Activated T-cell treated with anti-CD3 and anti-CD28 coated beads, Interleukin-2, amount 50 U/mL, for 48 hours (primary cell): ENCODE measurements at places on chromosomes 2 and 18.

- no peak for DNase-seq
Observed at GRCh38 chr18:70154591-70155194, 50.8 kb downstream of the RTTN start.

- no peak for DNase-seq
Observed at GRCh38 chr2:59034837-59035236, 793.7 kb upstream of the FANCL start.

DNA sequence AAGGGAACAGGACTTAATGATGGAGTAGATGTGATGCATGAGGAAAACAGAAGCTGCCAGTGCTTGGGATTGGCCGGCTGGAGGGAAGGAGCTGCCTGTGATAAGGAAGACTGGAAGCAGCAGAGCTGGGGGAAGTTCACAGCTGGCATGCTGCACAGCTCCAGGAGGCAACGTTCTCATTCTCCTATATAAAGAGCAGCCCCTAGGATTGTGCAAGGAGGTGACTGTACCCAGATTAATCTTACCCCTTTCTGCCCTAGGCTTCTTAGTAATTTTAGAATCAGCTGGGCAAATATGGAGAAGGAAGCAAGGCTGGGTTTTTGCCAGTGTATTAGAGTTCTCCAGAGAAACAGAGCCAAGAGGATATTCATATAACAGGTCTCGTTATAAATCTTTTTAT is 155.8 kb downstream of the ALPK2 start:
- DNase-seq, result no peak

DNA sequence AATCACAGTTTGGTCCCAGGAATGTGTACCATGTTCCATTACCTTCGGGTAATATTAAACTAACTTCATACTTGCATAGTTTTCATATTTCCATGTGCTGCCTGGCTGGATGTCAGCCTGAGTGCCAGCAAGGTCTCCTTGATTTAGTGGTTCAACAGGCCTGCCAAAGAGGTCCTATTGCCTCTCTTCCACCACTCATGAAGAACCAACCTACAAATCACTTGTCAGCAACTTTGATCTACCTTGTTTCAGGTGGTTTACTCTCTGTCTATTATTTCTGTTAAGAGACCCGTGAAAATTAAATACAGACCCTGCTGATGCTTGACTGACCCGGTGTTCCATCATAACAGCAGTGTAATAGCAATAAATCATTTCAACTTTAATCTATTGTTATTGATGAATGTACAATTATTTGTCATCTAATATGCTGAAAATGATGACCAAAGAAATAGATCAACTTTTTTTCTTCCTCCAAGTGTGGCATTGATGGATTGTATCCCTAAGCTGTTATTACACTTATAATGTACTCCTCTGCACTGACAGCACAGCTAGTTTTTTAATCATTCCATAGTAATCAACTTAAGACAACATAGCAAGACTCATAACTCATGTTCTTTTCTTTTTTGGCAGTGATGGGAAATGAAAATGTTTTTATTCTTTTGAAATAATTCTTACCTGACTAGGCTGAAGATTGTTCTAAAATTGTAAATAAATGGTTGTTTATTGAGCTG is 1220.2 kb upstream of the ACVR2A start:
- no peak for DNase-seq

DNA sequence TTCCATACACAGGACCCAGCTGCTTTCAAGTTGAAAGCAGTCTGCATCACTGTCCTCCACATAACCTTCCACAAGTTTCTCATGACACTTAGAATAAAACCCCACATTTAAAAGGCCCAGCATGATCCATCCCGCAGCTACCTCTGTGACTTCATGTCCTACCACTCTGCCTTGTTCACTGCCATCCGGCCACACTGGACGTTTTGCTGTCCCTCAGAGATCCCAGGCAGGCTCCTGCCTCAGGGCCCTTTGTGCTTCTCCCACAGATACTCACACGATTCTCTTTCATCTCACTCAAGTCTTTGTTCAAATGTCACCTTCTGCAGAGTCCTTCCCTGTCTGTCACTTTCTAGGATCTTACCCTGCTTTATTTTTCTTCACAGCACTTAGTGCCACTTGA is 232.9 kb upstream of the BOD1L2 start:
- DNase-seq, result no peak

GRCh38 chr2:121390082-121390692 is 105.2 kb upstream of the TFCP2L1 start:
- no peak for DNase-seq

GRCh38 chr18:2108591-2108990 is 462.7 kb downstream of the METTL4 start:
- no peak for DNase-seq

- DNase-seq, result no peak
Observed at GRCh38 chr18:44517136-44517535, 163.6 kb upstream of the SETBP1 start.

DNA sequence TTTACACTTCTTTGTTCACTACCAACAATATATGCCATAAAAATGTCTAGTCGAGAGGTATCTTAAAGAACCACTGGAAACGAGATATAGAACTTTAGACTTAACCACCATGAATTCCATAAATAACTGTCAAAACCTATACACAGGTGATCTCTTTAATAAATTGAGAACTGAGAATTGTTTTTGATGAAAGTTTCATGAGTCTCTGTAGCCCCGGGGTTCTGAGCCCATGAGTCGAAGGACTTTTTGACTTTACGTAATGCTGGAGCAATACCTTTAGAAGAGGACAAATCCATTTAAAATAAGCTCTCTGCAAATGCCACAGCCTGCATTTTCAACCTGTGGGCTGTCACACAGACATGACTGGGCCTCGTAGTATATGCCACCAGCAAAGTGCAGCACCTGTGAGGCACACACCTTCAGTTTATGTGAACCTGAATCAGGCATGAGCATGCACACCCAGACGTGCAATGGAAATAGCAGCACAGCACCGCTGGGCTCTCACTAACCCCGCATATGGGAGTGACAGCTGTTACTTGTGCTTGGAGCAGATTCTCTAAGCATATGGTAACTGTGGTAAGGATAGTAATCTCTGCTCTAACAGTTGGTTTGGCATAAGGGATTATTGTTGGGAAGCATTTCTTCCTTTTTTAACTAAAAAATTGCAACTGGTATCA is 383.2 kb downstream of the SOCS6 start:
- no peak for DNase-seq

GRCh38 chr2:240429872-240430491 is 5.5 kb upstream of the GPC1 start:
- peak; percentile 4 for DNase-seq

DNA sequence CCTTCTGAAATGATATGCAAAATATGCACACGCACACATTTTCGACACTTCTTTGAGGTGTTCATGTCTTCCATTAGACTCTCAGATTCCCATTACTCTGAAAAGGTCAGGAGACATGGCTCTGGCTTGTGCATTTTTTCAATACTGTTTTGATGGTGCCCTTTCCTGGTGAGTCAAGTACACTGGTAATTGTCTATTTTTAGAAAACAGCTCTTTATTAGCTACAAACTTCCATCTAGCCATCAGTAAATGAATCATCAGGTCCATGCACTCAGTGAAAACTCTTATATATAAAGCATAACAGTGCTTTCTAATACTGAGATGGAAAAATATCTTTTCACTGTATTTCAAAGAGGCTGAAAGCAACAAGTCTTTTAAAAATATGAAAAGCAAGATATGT is 194.9 kb downstream of the GALNT1 start:
- no peak for DNase-seq

DNA sequence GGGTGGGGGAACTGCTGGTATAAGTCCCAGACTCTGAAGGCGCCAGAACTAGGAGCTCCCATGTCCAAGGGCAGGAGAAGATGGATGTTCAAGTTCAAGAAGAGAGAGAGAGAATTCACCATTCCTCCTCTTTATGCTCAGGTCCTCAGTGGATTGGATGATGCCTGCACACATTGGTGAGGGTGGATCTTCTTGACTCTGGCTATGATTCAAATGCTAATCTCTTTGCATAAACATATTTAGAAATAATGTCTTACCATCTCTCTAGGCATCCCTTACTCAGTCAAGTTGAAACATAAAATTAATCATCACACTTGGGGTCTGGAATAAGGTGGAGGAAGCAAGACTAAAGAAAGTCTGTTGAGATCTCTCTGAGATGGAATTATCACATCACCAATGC is 210.6 kb upstream of the CHST9 start:
- DNase-seq, result no peak

GRCh38 chr2:60416221-60417008 is 137.0 kb downstream of the BCL11A start:
- DNase-seq, result no peak

- no peak for DNase-seq
Observed at GRCh38 chr2:210577263-210578071, 21.1 kb downstream of the CPS1 start.

GRCh38 chr18:6784046-6784445 is 54.5 kb downstream of the ARHGAP28 start:
- no peak for DNase-seq

DNA sequence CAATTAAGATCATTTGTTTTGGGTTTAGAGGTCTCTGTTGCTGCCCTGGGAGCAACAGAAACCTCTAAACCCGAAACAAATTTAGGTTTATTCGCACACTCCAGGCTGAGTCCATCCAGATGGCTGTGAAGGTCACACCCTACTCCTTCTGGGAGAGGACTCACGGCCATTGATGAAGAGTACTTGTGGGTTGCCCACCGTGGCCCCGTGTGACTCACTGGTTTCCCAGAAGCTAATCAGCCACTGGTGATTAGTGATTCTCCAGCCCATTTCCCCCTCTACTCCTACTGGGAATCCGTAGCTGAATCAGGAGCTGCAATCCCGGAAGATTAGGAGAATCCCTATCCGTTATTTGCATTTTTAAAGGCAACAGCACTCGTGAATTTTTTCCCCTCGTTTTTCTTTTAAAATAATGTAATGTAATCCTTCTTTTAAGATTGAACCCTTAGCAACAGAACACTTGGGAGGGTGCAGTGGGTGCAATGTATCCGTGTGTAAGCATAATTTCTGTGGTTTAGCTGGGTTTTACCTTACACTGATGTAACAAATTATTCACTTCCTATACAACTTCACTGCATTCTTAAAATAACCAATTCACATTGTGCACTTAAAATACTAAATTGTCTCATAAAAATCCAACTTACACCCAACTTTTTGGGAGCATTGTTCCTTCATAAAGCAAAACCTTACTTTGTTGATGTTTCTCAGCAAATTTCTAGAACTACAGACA is 27.5 kb upstream of the EPAS1 start:
- DNase-seq, result no peak

GRCh38 chr2:205815673-205816072 is 133.4 kb downstream of the NRP2 start:
- DNase-seq, result no peak

DNA sequence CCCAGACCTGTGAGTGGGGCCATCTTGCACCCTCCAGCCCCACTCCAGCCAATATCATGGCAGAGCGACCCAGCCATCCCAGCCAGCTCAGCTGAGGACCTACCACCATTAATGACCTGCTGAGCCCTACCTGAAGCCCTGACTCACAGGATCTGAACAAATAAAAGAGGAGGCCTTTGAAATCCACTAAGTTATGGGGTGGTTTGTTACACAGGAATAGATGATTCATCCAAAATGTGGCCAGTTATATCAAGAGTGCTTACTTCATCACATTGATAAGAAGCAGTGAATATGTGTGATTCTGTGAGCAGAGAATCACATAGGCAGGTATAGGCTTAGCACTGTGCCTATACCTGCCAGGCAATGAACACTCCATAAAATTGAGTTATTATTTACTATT is 34.7 kb upstream of the FAM124B start:
- DNase-seq, result no peak

GRCh38 chr2:157625296-157625695 is 3.4 kb downstream of the ACVR1C start:
- DNase-seq, result no peak

GRCh38 chr2:158131919-158132566 is 30.4 kb downstream of the UPP2 start:
- DNase-seq, result no peak
